ENCODE measurements at places on chromosomes 1 and 21.

- DNase-seq, result peak; percentile 98
These were observed 73.3 kb downstream of the HSF2BP start for GRCh38 chr21:43585924-43586413.

DNA sequence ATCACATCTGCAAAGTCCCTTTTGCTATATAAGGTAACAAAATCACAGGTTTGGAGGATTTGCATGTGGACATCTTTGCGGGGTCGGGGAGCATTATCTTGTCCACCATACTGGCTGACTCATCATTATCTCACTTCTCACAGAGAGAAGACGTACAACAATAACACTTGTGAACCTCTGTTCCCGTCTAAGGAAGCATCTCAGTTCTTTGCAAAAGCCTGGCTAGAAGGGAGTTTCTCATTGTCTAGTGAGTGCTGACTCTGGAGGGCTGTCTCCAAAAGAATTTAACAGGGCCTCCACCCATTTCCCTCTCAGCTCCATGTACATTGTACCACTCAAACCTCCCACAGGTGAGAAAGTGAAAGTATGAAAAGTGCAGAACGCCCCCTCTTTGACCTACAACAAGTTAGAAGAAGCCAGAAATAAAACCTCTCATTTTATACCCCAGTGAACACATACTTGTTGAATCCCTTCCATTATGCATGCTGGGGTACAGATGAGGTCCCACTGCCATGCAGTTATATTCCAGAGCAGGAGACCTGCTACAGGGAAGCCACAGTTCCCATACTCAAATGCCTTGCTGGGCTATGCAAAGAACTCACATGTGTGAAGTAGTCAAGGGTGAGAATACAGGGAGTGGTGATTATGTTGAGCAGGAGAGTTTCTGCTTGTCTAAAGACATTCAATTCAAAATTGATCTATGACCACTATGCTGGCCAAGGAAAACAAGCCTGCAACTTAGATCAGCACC is 121.7 kb upstream of the PRDX6 start:
- DNase-seq, result no peak

GRCh38 chr1:24973315-24973714 is 43.2 kb upstream of the RUNX3 start:
- DNase-seq, result no peak

- no peak for DNase-seq
These were observed 66.0 kb upstream of the UBE2U start for GRCh38 chr1:64137412-64137803.

DNA sequence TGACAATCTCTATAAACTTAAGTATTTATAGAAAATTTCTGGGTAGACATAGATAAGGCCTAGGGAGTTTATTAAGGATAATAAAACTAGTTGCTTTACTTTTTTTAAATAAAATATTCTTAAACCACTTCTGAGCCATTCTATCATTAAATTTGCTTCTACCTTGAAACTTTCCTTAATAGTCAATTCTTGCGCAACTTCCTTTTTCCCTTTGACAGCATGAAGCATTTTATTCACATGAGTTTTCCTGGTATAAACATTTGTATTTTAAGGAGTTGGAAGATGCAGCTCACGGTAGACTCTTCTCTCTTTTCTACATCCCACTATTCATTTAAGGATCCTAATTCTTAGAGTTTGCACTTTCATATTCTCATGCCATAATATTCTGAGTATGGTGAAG is 75.8 kb upstream of the DPH5 start:
- DNase-seq, result no peak

- DNase-seq, result peak; percentile 6
These were observed 1.3 kb downstream of the EDARADD start for GRCh38 chr1:236395230-236395946.

- no peak for DNase-seq
These were observed 54.0 kb downstream of the RAB3B start for GRCh38 chr1:51936531-51936930.

DNA sequence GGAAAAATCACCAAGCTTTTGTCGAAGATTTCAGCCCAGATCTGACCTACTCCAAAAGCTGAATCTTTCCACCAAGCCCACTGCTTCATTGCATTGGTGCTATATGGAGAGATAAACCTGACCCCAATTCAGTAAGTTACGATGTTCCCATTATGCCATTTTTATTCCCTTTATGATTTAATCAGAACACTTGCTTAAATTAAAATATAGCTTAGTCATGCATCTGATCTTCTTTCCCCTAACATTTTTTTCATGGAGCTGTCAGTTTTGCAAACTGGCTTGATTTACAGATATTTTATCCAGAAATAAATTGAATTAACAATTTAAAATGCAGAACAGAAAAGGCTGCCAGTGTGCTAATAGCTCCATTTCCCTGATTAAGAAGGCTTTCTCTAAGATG is 503.5 kb upstream of the C1orf87 start:
- DNase-seq, result no peak

GRCh38 chr1:115567431-115567830 is 74.3 kb upstream of the VANGL1 start:
- DNase-seq, result no peak

DNA sequence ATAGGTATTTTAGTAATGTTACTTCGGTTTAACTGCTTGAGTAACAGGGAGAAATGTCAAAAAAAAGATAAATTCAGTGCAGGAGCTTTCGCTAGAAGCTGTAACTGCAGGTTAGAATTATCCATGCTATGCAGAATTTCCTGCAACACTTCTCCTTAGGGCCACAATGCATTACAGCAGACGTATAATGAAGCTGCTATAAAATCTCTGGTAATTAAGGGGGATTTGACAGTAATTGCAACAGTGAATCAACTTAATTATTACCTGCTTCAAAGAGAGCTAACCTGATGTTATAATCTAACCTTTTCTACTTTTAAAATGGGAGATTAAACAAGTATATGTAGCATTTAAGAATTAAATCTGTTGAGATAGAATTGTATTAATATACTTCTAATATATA is 92.6 kb downstream of the ATG4C start:
- no peak for DNase-seq

- peak; percentile 47 for DNase-seq
These were observed 86.3 kb downstream of the ACBD6 start for GRCh38 chr1:180415985-180416633.

- DNase-seq, result no peak
These were observed 3.0 kb downstream of the ATF6 start for GRCh38 chr1:161768986-161769672.

DNA sequence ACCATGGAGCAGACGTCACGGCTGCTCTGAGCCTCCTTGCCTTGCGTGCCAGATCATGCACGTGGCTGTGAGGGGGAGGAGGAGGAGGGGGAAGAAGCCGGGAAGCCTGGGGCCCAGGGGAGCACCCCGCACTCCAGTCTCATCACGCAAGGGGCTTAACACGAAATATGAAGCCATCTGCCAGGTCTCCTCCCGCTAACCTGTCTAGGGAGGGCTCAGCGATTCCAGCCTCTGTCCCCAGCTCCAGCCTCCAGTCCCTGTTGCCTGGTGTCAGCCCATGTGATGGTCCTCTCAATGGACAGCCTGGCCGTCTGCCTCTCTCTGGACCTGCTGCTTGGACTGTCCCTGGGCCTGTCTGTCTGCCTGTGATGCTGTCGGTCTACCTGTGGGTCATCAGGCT is 22.5 kb upstream of the C1QA start:
- no peak for DNase-seq

GRCh38 chr1:48610628-48611542 is 138.9 kb upstream of the SPATA6 start:
- DNase-seq, result no peak

GRCh38 chr1:75423136-75423535 is 187.8 kb downstream of the SLC44A5 start:
- no peak for DNase-seq

- no peak for DNase-seq
These were observed 226.6 kb upstream of the KAZN start for GRCh38 chr1:14371771-14372497.

DNA sequence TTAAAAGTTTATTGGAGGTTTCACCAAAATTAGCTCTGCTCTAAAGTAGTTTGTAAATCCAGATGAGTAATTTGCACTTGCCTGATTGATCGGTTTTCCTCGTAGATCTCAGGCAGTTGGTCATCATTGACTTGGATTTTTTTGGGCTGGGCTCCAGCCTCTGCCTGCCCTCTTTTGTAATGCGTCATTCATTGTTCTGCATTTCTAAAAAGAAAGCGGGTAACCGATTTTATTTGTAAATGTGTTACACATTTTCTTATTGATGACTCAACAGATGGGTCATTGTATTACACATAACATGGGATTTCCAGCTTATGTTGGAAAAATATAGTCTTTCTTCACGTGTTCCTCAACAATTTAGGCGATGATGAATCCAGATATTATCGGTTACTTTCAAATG is 5.5 kb downstream of the ETS2 start:
- DNase-seq, result peak; percentile 39

DNA sequence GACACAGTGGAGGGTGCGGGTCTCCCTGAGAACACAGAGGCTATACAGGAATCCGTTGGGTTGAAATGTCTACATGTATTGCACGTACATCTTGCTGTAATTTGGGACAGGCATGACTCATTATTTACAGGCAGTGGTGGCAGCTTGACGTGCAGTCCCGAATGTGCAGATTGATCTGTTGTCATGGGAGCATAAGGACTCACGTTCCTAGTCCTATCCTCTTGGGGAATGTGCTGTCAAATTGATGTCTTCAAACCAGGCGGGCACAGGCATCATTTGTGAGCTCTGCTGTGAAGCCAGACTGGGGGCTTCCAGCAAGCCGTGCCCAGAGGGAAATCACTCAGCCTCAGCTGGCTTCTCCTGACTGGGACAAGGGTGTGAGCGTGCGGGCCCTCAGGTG is 40.5 kb downstream of the S100B start:
- no peak for DNase-seq

DNA sequence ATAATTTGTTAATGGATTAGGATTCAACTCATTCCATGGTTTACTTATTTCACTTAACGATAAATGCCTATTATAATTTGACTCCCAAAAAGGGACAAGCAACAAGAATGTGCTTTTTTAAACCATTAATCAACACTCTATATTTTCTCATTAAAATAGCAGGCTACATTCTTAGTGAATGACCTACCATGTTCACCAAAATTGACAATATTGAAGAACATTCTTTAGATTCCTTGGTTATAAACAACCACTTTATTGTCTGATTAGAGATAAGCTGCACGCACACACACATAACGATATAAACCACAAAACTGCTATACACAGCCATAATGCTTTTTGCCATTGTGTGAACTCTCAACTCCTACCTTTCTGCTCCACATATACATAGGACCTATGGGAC is 75.4 kb upstream of the LRRC7 start:
- no peak for DNase-seq

DNA sequence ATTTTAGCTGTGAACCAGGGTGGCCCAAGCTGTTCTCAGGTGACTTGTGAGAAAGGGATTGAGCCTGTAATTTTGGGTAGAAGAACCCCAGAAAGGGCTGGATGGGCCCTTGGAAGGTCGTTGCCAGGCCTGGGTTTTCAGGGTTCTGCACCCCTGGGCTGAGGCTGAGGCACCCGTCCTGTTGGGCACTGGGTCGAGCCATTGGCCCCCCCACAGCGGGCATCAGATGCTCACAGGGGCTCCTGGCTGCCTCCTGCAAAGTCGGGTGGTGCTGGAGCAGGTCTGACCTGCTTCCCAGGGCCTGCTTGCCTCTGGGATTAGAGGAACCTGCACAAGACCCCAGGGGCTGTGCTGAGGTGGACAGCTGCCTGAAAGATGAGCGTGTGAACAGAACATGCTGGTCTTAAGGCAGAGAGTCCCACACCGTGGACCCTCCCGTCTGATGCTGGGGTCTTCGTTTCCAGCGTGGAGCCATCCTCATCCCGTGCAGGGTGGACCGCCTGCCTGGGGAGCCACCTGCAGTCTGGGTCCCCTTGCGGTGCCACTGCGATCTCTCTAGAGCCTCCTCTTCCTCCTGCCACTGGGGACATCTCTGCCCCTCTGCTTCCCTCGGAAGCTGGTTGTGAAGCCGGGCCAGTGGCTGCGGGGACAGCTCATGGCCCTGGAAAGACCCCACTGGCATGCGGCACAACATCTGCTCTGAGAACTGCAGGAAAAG is 1.7 kb upstream of the TRPM2 start:
- DNase-seq, result no peak

DNA sequence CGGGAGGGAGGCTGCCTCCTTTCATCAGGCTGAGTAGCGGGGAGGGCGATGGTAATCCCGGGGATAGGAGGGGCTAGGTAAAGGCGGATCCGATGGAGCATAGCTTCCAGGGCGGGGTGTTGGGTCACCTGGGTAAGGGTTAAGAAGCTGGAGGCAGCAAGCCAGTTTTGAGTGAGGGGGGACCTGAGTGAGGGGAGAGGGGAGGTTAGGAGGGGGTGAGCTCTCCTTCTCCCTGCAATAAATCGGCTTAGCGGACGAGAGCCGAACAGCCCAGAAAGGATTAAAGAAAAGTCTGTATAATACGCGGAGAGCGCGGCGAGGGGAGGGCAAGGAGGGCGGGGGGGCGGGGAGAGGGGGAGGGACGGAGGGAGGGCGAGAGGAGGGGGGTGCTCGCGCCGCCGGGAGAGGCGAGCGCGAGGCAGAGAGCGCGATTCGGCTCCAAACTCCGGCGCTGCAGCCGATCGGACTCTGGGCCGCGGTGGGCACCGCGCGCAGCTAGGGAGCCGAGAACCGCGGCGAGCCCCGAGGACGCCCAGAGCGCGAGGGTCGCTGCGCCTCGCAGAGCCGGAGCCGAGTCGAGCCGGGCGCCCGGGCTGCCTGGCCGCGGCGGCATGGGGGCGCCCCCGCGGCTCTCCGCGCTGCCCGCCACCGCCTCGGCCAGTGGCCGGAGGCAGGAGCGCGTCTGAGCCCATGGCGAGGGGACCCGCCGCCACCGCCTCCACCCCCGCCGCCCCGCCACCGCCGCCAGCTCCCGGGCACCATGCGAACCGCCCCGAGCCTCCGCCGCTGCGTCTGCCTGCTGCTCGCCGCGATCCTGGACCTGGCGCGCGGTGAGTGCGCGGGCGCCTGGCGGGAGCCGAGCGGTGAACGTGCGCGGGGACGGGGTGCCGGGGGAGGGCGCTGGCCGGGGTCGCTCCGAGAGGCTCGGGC is at the start of gene IGSF21:
Gene IGSF21, plus strand, starts transcription at position 430 of the 930 bp plus-strand sequence. Its CDS starts 331 bp downstream, at position 761.
- DNase-seq, result no peak

DNA sequence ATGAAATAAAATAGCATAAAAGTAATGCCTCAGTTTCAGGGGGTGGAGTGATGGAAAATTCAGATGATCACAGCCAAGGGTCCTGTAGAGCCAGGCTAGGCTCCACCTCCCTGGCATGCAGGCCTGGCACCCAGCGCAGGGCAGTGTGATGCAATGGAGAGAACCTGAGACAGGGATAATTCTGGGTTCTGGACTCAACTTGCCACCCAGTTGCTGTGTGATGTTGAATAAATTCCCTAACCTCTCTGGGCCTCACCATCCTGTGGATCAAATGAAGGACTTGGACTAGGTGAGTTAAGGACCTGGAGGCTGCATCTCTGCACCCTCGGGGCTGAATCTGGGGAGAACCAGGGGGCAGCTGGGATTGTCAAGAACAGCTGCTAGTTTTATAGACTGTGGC is 17.0 kb downstream of the PADI2 start:
- no peak for DNase-seq

GRCh38 chr1:25066256-25066655 is 136.2 kb upstream of the RUNX3 start:
- no peak for DNase-seq
